ENCODE measurements at places on chromosomes 5 and 9.

DNA sequence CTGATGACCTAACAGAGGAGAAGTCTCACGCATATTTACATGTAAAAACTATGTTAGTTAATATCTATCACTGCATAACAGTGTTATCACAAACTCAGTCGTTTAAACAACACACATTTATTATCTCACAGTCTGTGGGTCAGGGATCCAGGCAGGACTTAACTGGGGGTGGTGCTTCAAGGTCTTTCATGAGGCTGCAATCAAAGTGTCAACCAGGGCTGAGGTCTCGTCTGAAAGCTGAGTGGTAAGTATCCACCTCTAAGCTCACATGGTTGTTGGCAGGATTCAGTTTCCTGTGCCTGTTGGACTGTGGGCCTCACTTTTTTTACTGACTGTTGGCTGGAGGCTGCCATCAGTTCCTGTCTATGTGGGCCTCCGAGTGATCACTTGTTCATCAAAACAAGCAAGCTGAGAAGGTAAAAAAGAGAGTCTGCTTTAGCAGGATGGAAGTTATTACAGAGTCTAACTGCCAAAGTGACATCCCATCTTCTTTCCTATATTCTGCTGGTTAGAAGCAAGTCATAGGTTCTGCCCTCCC, 188.6 kb downstream of the CARTPT start:
- no peak for DNase-seq

GRCh38 chr5:83767409-83767992, 46.8 kb upstream of the HAPLN1 start:
- DNase-seq = no peak

DNA sequence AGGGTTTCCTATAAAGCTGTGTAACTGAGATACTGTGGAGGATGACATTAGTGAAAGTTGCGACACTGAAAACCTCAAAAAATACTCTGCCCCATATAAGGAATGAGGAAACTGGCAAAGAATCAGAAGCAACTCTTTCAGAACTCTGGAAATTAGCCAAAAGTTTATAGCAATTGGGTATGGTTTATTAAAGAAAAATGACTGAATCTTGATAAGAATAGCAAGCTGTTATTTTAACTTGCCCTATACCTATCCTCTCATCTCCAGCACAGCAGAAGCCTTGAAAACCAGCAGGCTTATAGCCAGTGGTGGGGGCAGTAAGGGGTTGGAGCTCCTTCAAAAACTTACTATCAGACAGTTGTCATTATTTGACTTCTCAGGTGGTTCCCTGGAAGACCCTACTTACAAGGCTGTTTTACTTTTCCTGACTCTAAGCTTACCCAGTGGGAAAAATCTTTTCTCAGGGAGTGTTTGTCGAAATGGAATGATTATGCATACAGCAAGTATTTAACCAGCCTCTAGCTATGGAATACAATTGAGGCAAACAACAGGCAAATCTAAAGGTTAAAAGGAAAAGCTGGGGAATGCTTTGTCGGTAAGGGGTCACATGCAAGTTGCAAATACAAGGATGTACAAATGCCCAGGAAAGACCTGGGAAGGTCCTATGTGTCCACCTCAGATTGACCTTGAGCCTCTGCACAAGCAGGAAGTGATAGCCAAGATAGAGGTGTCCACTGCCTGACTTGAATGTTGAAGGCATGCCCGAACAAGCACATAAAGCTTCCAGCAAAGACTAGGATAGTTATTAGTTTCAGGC, 21.0 kb upstream of the FAM151B start:
- DNase-seq = no peak

DNA sequence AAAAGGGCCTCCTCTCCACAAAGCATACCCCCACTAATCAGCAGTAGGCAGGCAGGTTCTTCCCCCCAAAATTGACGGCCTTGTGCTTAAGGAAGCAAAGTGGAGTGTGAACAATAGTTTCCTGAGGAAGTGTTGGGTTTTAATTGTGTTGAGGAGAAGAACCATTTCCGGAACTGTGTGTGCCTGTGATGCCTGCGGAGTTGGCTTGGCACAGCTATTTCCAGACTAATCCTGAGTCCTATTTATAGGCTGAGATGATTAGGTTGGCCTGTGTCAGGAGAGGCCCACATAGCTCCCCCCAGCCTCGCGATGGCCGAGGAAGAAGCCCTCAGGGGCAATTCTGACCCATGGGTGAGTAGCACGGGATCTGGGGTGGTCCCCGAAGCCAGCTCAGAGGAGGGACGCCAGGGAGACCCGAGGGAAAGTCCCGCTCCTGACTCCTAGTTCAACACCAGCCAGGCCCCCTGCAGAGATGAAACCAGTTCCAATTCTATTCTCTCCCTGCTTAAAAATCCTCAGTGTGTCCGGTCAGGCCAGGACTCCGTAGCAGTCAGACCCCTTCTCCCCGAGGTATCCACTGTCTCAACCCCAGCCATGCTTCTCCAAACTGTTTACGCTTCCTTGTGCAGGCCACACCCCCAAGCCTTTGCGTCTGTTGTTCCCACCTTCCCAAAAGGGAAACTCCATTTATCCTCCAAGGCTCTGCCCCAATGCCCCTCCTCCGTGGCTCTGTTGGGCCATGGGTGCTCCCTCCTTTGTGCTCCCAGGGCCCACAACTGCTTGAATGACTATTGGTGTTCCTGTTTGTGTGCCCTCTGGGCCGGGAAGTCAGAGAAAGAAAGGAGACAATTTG, 18.1 kb downstream of the GSN start:
- no peak for DNase-seq

DNA sequence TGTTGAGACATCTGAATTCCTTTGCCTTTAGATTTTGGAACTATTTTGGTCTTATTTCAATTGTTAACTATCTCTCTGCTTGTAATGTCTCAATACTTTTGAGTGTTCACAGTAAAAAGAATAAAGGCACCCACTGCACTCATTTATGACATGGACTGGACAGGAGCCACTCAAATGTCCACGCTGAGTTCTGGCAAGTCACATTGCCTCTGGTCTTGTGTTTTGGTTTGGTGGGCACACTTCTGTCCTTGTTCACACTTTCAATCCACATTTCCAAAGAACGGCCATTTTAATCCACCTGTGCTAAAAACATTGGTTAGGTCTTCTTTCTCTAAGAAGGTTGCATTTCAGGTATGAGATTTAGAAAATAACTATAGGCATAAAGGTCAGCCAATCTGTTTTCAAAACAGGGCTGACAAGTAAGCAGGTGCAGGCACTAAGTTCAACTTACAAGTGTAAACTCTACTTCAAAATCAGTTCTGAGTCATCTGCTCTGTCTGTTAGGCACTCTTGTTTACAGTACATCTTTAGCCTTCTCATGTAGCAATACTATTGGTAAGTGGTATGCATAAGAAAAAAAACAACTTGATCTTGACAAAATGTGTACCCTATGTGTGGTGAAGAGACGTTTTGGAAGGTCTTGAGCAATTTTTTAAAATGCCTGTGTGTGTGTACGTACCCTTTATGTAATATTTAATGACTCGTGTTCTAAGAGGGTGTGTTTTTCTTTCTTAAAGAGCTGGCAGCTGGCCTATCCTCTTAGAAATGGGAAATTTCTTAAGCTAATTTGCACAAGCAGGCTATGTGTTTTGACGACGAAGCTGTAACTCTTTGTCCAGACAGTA, 31.5 kb upstream of the ZFAND5 start:
- DNase-seq = no peak

Measured in stimulated activated CD4-positive, alpha-beta T cell treated with anti-CD3 and anti-CD28 coated beads, Interleukin-1b, Interleukin-23, amount 100 ng/mL, for 4 hours (primary cell).